ENCODE measurements at places on chromosomes 2 and 18.

- DNase-seq: no peak
Measured at GRCh38 chr2:215967590-215968378, 45.6 kb downstream of the MREG start.

GRCh38 chr2:140286377-140286776, 1506.2 kb upstream of the NXPH2 start:
- DNase-seq: no peak

- DNase-seq: no peak
Measured at GRCh38 chr2:200839513-200839912, 24.9 kb downstream of the CLK1 start.

GRCh38 chr2:136305517-136306192, 187.7 kb upstream of the CXCR4 start:
- DNase-seq: peak; percentile 37

DNA sequence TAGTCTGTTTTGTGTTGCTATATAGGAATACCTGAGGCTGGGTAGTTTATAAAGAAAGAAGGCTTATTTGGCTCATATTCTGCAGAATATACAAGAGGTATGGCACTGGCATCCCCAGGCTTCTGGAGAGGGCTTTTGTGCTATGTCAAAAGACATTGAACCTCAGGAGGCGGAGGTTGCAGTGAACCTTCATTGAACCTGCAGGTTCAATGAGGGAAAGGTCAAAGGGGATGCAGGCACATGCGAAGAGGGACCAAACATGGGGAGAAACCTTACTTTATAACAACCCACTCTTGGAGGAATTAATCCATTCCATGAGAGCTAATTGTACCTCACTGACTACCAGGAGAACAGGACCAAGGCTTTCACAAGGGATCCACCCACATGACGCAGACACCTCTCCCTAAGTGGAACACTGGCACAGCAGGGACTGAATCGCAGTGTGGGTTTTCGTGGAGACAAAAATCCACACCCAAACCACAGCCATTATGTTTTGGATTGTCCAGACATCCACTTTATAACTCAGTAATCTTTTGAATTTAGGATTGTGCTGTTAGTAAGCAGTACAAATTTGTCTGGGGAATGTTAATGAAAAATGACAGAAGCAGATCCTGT, 4.1 kb upstream of the SERPINB8 start:
- DNase-seq: no peak

Data from stimulated activated CD4-positive, alpha-beta T cell treated with anti-CD3 and anti-CD28 coated beads, Interleukin-12 subunit alpha, Interleukin-12 subunit beta, amount 100 ng/mL, for 4 hours (primary cell).